Frontal cortex (tissue), 4 donors: ENCODE measurements at places on chromosomes 3 and 15. TPM values are rescaled to one million over a fixed set of nuclear protein-coding genes. Genes with fewer than 3 reads are reported as not detected.

ENTPD3 gene
- total RNA-seq: 3.3 TPM

BCHE gene
- total RNA-seq: 13.9 TPM

PPM1M gene
- total RNA-seq: 6.9 TPM

PTX3 gene
- total RNA-seq: 16.7 TPM

CADM2 gene
- 64.8 TPM for total RNA-seq

TCAIM gene
- 52.2 TPM for total RNA-seq

CILP gene
- total RNA-seq: 0.41 TPM

KIF7 gene
- 4.9 TPM for total RNA-seq

CATSPER2 gene
- 5.3 TPM for total RNA-seq

DMXL2 gene
- total RNA-seq: 147 TPM

FSTL1 gene
- total RNA-seq: 32.2 TPM

MEX3B gene
- 89.7 TPM for total RNA-seq
